ENCODE measurements at places on chromosomes 4 and X. TPM values are rescaled to one million over a fixed set of nuclear protein-coding genes. Genes with fewer than 3 reads are reported as not detected.

Gene TNMD
- not detected for total RNA-seq

Gene IGSF1
- not detected for total RNA-seq

Gene ADH7
- total RNA-seq: not detected

Gene COMMD8
- 29.2 TPM for total RNA-seq

Gene FAM9C
- total RNA-seq: not detected

Gene LPAR4
- total RNA-seq: 2.4 TPM

Gene TRMT10A
- total RNA-seq: 12.1 TPM

Gene FAM241A
- total RNA-seq: 2.1 TPM

Gene CSN1S1
- not detected for total RNA-seq

Gene ZCCHC4
- total RNA-seq: 9.2 TPM

Gene KLF8
- 0.50 TPM for total RNA-seq

Gene TCEAL6
- not detected for total RNA-seq

Gene CXCL8
- total RNA-seq: 26.4 TPM

Gene CFAP99
- total RNA-seq: not detected

Gene TLR3
- total RNA-seq: 1.6 TPM

Gene SYTL4
- total RNA-seq: 8.0 TPM

Gene OTC
- total RNA-seq: not detected

Gene RENBP
- total RNA-seq: not detected

Gene AREG
- 0.25 TPM for total RNA-seq

Gene MTMR8
- total RNA-seq: not detected

Gene CLNK
- not detected for total RNA-seq

Gene FRG2
- total RNA-seq: not detected

Gene AMTN
- total RNA-seq: not detected

Gene GCNA
- total RNA-seq: not detected

Gene BST1
- 14.2 TPM for total RNA-seq

Gene C1QTNF7
- total RNA-seq: not detected

Gene RIPPLY1
- total RNA-seq: not detected

Gene GRID2
- not detected for total RNA-seq

Gene DOK7
- total RNA-seq: 0.05 TPM

Gene ATP1B4
- total RNA-seq: not detected

Gene HERC6
- total RNA-seq: 2.1 TPM

Gene NPY1R
- total RNA-seq: not detected

Gene MAOB
- total RNA-seq: not detected

Gene PCYT1B
- total RNA-seq: not detected

Gene CDX4
- not detected for total RNA-seq

Gene CCNB3
- not detected for total RNA-seq

Measured in SJSA1 (cell line).